Activated CD8-positive, alpha-beta memory T cell treated with anti-CD3 and anti-CD28 coated beads for 24 hours (primary cell): ENCODE measurements at places on chromosomes 6 and 20.

GRCh38 chr6:150539568-150539967 lies 60.1 kb upstream of the PLEKHG1 start:
- no peak for DNase-seq

- no peak for DNase-seq
Observed at GRCh38 chr6:149463781-149464180, 21.0 kb downstream of the ZC3H12D start.

DNA sequence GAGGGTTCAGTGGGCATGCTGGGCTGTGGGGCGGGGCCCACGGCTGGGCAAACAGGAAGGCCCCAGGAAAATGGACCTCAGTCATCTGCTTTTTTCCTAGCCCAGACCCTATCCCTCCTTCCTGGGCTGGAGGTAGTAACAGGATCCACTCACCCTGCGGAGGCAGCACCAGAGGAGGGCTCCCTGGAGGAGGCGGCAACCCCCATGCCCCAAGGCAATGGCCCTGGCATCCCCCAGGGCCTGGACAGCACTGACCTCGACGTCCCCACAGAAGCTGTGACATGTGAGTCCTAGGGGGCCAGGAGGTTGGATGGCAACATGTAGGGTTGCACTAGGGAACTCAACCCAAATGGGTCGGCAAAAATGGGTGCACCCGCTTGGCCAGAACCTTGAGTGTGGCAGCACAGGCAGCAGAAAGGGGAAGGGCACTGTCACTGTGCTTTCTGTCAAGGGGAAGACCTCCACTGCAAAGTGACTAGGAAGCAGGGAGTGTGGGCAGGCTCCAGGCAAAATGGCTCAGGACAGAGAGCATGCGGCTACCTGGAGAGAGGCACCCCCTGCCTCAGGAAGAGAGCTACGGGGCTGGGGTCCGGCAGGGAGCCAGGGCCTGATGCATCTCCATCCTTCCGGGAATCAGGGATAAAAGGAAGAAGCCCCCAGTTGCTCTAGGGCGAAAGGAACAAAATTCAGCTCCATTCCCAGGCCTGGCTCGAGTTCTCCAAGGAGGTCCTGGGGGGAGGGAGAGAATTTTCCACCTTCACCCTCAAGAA lies 7.9 kb downstream of the MDFI start:
- no peak for DNase-seq

DNA sequence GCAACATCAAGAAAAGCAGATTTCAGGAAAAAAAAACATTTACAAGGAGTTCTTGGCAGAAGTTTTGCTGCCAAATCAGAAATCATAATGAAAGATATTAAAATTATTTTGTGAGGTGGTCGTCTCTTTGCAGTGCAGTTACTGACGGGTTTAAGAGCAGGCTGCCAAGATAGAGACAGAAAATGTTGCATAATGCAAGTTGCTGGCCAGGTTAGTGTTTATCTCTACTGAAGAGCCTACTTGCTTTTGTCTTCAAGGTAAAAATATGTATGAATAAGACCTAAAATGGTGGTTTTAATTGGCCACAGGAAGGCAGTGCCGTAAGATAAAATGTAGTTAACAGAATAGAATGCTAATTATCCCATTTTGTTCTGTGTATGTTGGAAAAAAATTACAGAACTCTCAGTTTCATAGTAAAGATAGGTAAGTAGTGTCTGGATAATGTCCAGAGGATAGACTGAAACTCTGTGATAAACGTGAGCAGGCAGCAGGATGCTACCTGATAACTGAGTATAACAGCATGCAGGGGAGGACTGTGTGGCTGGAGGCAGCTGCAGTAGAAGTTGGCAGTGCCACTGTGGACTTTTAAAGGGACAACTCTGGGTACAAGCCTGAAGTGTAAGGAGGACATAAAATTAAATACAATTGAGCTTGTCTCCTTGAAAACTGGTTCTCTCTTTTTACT lies 13.9 kb downstream of the FOXO3 start:
- no peak for DNase-seq

- DNase-seq = no peak
Observed at GRCh38 chr6:52739627-52740026, 23.6 kb downstream of the GSTA2 start.

DNA sequence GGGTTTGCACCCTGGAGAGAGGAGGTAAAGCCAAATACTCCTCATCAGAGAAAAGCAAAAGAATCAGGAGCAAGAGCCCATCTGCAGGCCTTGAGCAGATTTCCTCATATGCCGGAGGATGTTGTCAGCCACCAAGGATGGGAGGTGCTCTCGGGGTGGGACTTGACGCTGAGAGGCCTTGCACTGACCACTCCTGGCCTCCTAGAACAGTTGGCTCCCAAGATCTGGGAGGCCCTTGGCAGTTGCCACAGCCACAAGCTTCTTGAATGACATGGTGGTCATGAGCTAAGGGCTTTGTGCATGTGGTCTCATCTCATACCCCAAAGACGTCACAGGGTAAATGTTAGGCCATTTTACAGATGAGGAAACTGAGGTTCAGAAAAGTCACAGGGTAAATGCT lies 75.2 kb upstream of the PMEPA1 start:
- no peak for DNase-seq

GRCh38 chr20:50196248-50196647 lies 5.6 kb downstream of the CEBPB start:
- DNase-seq = no peak

GRCh38 chr6:155075930-155076695 lies 81.0 kb downstream of the TIAM2 start:
- DNase-seq = no peak

GRCh38 chr20:51309128-51309527 lies 233.4 kb downstream of the NFATC2 start:
- DNase-seq = no peak

DNA sequence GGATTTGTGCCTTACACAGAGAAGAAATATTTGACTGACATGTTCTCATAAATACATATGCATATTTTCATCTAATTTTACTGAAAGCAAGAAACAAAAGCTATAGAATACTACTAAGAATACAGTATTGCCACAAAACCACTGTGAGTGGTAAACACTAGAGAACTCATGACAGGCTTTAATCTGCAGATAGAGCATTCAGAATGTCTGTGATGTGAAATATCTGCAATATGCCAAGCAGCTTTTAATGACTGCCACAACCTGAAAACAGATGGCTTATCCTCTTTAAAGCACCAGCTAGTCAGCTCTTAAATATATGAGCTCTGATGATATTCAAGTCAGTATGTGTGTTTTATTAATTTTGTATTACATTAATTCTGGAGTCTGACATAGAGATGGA lies 3.4 kb downstream of the NAPB start:
- DNase-seq = no peak

DNA sequence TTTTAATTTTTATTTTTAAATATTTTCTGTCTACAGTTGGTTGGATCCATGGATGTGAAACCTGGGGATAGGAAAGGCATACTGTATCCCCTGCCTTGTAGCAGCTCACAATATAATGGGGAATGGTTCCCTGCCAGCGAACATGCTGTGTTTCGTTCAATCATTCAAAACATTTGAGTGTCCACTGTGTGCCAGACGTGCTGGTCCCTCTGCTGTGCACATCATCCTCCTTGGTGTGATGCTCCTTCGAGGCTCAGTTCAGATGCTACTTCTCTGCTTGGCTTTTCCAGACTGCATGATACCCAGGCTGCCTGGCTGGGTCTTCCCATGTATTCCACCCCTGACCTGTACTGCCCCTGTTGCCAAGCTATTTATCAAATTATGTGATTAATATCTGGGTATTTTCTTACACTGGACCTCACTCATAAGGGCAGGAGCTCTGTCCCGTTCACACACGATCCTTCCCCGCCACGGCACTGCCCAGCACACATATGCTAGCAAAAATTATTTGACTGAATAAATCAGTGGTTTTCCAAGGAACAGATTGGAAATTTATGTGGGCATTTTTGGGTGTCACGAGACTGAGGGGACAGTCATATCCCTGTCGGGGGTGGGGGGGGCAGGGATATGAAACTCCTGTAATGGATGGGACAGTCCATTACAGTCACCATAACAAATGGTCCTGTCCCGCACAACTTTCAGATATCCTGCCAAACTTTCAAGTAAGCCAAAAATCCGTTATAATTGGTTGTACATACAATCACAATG lies 4.9 kb downstream of the SDCBP2 start:
- no peak for DNase-seq

DNA sequence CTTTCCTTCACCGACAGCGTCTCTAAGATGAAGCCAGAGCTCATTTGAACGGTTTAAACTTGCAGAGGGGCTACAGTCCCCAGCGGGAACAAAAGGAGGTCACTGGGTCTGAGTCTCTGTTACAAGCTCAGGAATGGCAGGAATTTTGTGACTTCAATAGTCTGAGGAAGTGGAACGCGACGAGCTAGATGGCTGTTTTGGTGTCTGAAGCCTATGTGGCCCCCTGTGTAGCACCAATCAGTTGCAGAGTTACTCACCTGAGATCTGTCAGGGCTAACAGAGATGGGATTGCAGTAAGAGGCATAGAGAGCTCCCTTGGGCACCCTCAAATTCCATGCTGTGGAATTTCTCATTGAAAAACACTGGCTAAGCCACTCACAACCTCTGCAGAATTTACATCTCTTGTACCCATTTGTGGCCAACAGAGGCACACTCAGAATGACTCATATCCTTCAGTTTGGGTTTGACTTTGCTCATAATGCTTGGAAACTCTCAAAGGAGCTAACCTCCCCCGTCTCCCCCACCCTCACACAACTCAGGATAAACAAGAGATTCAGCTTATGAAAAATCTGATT lies 7.1 kb upstream of the TCP11 start:
- peak; percentile 60 for DNase-seq

GRCh38 chr6:47083586-47084047 lies 41.5 kb upstream of the ADGRF1 start:
- DNase-seq = no peak

DNA sequence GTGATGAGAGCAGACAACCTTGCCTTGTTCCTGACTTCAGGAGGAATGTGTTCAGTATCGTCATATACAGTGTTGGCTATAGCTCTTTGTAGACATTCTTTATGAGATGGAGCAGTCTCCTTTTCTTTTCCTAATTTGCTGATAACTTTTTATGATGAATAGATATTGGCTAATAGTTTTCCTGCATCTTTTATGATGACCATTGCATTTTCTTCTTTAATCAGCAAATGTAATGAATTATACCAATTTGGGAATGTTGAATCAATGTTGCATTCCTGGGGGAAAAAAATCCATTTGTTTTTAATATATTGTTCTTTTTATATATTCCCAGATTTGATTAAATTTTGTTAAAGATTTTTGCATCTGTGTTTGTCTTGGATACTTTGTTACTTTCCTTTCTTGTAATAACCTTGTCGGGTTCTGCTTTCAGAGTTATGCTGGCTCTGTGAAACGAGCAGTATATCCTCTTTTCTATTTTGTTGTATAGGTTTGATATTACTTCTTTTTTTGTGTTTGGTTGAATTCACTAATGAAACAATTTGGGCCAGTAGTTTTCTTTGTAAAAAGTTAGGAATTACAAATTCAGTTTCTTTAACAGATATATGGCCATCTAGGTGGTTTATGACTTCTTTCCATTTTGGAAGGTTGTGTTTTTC lies 23.9 kb downstream of the KDM1B start:
- no peak for DNase-seq

GRCh38 chr6:25322692-25323091 lies 43.5 kb downstream of the CARMIL1 start:
- DNase-seq = no peak

GRCh38 chr20:1595333-1595732 lies 24.5 kb downstream of the SIRPB1 start:
- DNase-seq = no peak

- DNase-seq = no peak
Observed at GRCh38 chr6:49553384-49553783, 2.9 kb downstream of the C6orf141 start.

GRCh38 chr20:20695250-20695816 lies 17.1 kb downstream of the RALGAPA2 start:
- DNase-seq = no peak

DNA sequence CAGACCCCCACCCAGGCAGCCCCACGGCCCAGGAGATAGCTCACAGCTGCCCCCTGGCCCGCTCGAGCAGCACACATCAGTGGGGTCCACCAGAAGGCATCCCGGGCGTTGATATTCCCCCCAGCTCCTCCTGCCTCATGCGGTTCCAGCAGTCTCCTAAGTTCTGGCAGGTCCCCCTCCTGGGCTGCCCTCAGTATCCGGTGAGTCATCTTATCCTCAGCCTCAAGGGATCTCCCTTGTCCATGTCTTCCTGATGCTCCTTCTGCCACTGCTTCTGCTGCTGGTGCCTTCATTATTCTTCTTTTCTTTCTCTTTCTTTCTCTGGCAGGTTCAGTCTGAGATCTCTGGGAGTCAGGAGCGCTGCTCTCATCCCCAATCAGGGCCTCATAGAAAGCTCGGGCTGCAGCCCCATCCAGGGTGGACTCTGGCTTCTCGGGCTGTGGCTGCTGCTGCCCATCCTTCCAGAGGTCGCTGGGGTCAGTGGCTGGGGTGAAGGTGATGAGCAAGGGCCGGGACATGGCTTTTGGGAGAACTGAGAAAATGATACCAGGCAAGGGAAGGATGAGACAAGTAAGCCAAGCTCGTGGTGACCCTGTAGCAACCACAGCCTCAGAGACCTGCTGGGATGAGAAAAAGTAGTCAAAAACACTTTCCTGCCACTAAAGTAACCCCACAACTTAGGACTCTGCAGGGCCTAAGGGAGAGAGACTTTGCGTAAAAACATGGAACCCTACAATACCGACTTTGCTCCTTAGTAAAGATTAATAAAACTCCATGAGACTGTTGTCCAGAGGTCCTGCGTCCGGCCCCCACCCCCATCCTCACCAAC lies 622 bp downstream of the GPANK1 start:
- no peak for DNase-seq

GRCh38 chr6:73262671-73263569 lies at the start of gene KHDC1:
Gene KHDC1, minus strand, starts transcription at chr6:73263196. Its CDS starts 20,679 bp downstream, at chr6:73242517.
- DNase-seq = peak; percentile 88

GRCh38 chr20:20851385-20851784 lies 138.9 kb upstream of the RALGAPA2 start:
- no peak for DNase-seq

- DNase-seq = no peak
Observed at GRCh38 chr20:16124911-16125776, 448.1 kb downstream of the KIF16B start.

DNA sequence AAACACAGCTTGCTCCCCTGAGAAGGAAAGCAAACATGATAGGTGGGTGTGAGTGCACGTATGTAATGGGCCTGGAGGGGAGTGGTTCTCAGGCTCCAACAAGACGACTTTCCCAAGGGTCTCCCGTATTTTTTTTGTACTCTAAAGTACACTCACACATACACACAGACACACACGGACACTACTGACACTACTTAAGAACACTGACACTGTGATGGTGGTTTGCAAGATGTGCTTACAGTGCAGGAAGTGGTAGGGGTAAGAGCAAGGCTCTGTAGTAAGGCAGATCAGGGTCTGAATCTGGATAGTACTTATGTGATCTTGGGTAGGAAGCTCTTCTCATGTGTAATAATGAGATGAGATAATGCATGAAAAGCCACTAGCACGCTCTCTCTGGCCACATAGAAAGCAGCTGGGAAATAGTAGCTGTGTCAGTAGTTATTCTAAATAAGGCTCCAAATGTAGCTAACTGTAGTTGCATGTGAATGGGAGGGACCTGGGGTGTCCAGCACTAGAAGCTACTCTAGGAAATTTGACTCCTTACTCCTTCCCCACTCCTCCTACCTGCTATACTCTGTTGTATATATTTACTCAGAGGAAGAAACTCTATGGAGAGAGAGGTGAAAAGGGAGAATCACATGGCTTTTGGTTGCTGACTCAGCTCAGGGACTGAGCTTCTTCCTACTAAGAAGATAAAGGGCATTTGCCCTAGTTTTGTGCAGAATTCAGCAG lies 8.4 kb upstream of the ZBTB24 start:
- peak; percentile 55 for DNase-seq

GRCh38 chr20:17873410-17874270 lies 95.0 kb downstream of the SNX5 start:
- DNase-seq = no peak

- DNase-seq = no peak
Observed at GRCh38 chr6:38564301-38564700, 75.4 kb downstream of the BTBD9 start.
